ENCODE measurements at places on chromosomes 16 and 17.

- DNase-seq: no peak
Observed at GRCh38 chr16:27787665-27788064, 237.7 kb downstream of the KATNIP start.

- DNase-seq: no peak
Observed at GRCh38 chr17:34998205-34998604, 17.9 kb downstream of the LIG3 start.

- DNase-seq: no peak
Observed at GRCh38 chr16:47037396-47037745, 63.9 kb upstream of the DNAJA2 start.

DNA sequence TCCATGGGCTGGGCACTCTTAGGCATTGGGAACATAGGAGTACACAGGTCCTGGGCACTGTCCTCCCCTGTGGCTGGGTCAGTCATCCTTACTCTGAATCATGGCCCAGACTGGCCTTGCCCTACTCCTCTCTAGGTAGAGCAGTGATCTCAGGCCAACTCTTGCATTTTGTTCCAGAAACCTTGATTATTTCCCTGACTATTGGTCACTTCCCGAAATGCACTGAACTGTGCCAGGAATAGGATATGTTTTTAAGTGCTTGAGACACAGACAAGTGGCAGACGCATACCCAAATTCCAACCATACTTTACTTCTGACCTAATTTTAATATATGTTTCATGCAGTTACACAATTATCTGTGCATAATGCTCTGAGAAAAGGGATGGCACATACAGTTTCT, 10.3 kb downstream of the KRABD2 start:
- DNase-seq: no peak

DNA sequence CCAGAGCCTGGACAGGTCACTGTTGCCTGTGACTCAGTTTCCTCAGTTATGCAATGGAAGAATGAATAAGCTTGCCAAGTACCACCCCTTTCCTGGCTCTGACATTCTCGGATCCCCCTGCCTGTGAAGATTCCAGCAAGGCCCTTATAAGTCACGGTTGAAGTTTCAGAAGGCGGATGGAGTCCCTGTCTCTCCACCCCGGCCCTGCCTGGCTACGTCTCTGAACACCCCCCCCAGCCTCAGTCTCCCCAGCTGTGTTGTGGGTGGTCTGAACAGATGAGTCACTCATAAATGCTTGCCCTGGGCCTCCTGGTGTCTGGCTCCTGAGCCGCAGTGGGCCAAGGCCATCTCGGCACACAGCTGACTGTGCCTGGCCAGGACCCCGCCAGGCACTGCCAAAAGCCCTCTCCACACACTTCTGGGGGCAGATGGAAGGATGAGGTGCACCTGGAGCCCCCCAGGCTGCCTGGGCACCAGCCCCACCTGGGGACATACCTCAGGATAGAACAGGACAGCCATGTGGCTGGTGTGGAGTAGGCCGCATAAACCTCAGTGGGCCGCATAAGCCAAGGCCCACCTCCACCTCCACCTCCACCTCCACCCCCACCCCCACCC, 15.4 kb downstream of the VASN start:
- DNase-seq: no peak

GRCh38 chr16:85526185-85526974, 86.7 kb upstream of the GSE1 start:
- no peak for DNase-seq

DNA sequence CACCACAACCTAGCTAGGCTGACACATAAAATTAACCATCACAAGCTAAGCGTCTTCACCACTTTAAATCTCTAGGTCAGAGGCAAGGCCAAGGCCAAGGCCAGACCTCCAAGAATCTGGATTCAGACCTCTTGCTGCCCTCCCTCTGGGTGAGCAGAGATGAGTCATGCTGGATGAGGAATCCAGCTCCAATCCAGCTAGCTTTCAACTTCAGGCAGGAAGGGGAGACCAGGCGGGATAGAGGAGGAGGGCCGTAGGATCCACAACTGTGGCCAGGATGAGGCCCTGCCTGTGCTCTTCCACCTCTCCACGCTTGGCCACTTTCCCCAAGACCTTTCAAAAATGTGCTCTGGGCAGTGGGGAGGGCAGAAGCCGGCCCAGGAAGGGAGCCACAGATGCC, 14.7 kb downstream of the LRRC75A start:
- peak; percentile 55 for DNase-seq

DNA sequence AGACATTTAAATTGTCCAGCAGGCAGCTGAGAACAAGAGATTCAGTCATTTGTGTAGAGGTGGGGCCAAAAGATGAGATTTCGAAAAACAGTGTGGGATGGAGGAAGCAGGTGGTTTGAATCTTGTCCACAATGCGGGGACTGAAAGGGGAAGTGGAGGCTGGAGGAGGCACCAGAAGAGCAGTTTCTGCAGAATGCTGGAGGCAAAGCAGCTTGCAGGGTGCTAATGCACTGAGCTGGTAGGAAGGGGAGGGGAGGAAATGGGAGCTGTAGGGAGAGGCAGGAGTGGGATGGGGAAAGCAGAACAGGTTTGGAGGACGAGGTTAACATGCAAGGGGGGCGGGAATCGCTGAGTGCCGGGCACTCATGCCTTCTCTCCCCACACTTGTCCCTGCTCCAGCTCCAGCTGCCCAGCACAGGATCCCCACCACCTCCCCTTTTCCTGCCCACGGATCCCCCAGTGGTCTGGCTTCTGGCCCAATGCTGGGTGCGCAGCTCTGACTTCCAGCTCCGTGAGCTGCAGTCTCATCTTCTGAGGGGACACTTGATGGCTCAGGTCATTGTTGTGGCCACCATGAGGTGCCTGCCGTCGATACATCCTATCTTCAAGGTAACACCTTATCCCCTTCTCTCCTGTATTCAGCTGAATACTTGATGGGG, 9.4 kb downstream of the C17orf100 start:
- DNase-seq: no peak

DNA sequence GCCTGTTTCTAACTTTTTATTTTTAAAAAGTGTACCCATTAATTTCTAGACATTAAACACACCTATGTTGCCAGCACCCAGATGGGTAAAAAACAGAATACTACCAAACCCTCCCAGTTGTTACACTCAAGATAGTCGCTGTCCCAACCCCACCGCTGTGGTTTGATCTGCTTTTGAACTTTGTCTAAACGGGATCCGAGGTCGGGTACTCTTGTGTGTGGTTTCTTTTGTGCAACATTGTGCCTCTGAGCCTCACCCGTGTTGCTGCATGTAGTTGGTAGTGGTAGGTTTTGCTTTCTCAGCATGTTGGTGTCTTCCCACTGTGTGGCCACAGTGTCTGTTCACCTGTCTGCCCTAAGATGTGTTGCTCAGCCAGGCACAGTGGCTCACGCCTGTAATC, 4.3 kb downstream of the KLHL36 start:
- DNase-seq: no peak

DNA sequence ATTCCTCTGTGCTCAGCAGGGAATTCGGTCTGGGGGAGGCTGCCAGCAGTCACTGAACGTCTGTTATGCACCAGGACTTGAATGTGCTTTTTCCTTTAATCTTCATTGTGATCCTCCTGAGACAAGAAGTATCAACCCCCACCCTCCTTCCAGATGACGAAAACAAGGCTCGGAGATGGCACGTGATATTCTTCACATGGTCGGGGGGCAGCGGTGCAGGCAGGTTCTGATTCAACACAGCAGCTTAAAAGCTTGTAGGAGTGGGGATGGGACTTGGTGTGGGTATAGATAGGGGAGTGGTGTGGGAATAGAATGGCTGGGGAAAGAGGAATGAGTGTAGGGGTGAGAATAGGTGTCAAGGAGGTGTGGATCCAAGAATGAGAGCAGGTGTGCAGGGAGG, 6.4 kb downstream of the NECAB2 start:
- no peak for DNase-seq

- peak; percentile 95 for DNase-seq
Observed at GRCh38 chr16:30658731-30659506, 688 bp downstream of the FBRS start.
